ENCODE measurements at places on chromosomes 1 and 21. TPM values are rescaled to one million over a fixed set of nuclear protein-coding genes. Genes with fewer than 3 reads are reported as not detected.

LYPLA2 gene
- 73.6 TPM for total RNA-seq

PROX1 gene
- total RNA-seq: 0.34 TPM

PGBD5 gene
- total RNA-seq: not detected

PDE4B gene
- 23.8 TPM for total RNA-seq

CFHR2 gene
- total RNA-seq: not detected

XCL2 gene
- 1.5 TPM for total RNA-seq

HENMT1 gene
- total RNA-seq: 14.3 TPM

HSD3B2 gene
- not detected for total RNA-seq

HUNK gene
- total RNA-seq: not detected

NHLH1 gene
- 0.68 TPM for total RNA-seq

MIA3 gene
- total RNA-seq: 40.7 TPM

GPR3 gene
- 0.25 TPM for total RNA-seq

RNF207 gene
- total RNA-seq: 20.6 TPM

MMP23B gene
- 2.7 TPM for total RNA-seq

SLAMF7 gene
- 112 TPM for total RNA-seq

IVNS1ABP gene
- total RNA-seq: 92.2 TPM

GJA9 gene
- not detected for total RNA-seq

ZFP69B gene
- 1.6 TPM for total RNA-seq

OR2AK2 gene
- not detected for total RNA-seq

FAM163A gene
- total RNA-seq: not detected

OR10Z1 gene
- not detected for total RNA-seq

LCE1F gene
- not detected for total RNA-seq

TP73 gene
- total RNA-seq: 0.39 TPM

LCE2B gene
- not detected for total RNA-seq

NFASC gene
- 0.11 TPM for total RNA-seq

CELA2A gene
- total RNA-seq: not detected
